ENCODE measurements at places on chromosomes 11 and 22.

DNA sequence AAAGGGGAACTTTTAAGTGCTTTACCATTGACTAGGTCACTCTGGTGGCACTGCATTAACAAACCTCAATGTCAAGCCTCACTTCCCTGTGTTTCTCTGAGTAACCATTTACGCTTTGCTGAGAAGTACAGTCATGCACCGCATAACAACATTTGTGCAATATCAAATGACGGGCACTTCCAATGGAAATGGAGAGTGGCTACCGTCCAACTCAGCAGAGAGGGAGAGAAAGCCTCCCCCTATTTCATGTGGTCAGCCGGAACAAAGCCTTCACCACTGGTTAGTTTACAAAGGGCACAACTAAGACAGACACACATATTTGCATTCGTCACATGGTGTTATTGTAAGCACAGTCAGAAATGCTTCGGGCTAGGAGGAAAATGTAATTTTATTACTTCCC, 117.3 kb downstream of the RASSF10 start:
- no peak for DNase-seq

DNA sequence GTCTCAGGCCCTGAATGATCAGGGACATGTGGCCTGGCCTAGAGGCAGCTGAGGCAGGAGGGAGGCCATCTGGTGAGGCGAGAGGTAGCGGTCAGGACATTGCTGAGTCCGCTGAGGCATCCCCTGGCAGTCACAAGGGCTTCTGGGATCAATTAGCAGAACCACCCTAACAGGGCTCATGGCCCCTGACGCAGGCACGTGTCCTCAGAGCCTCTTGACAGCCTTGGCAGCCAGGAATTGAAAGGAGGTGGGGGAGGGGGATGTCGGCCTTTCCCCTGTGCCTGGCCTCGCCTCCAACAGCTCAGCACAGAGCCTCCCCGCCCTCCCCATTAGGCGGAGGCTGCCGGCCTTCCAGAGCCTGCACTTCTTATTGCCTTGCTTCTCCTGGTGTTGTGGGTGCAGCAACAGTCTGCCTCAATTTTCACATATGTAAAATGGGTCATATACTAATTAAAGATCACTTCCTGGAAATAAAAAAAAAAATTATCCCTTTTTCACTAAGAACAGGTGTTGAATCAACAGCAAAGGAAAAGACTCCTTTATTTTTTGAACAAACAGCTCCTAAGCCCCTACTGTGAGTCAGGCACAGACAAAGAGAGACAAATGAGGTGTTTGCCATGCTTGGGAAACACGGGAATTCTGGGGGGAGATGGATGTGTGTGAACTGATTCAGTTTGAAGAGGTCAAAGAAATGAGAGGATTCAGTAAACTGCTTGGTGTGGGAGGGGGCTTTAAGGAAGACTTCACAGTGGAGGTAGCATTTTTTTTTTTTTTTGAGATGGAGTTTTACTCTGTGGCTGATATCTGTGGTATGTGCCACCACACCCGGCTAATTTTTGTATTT, 55.3 kb downstream of the NFAM1 start:
- DNase-seq = no peak

- DNase-seq = no peak
Measured at GRCh38 chr11:44444770-44445321, 120.6 kb upstream of the CD82 start.

DNA sequence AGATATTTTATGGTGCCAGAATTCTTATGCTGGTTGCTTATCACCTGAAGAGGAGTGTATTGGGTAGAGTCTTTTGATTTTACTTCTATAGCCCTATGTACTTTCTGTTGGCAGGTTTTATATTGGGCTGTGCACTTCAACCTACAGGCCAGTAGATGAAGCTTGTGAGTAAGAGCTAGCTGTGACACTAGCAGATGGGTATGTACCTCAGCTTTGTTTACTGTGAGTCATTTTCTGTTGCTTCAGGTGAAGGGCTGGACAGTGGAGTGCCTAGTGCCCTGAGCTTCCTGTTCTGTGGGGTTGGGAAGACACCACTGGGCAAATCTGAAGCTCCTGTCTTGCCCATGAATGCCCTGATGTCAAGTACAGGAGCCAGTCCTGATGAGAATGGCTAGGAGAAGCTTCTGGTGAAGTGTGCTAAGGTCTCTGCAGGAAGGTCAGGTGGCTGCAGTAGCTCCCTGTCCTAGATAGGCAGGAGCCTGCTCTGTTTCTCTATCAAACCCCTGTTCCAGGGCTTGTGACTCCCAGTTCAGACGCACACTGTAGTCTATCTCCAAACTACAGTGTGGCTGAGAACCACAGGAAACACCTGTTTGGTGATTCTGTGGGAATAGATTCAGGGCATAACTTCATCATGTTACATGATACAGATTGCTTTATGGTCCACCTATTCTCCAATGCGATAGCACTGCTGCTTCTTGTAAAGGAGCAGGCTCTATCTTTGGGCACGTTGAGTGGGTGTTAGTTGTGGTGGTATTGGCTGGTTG, 755.7 kb downstream of the KCNA4 start:
- no peak for DNase-seq

GRCh38 chr11:2146051-2146450, 6.9 kb upstream of the IGF2 start:
- DNase-seq = no peak
